NCI-H524 (cell line): ENCODE measurements at places on chromosomes 16 and 17.
A peak's percentile ranks its signal among the peaks of the same experiment; 100 is the strongest.

GRCh38 chr17:49557312-49558024 lies 18.2 kb upstream of the NXPH3 start:
- DNase-seq, result peak; percentile 82

GRCh38 chr17:19660219-19660870 lies 11.8 kb downstream of the ALDH3A2 start:
- DNase-seq, result no peak

DNA sequence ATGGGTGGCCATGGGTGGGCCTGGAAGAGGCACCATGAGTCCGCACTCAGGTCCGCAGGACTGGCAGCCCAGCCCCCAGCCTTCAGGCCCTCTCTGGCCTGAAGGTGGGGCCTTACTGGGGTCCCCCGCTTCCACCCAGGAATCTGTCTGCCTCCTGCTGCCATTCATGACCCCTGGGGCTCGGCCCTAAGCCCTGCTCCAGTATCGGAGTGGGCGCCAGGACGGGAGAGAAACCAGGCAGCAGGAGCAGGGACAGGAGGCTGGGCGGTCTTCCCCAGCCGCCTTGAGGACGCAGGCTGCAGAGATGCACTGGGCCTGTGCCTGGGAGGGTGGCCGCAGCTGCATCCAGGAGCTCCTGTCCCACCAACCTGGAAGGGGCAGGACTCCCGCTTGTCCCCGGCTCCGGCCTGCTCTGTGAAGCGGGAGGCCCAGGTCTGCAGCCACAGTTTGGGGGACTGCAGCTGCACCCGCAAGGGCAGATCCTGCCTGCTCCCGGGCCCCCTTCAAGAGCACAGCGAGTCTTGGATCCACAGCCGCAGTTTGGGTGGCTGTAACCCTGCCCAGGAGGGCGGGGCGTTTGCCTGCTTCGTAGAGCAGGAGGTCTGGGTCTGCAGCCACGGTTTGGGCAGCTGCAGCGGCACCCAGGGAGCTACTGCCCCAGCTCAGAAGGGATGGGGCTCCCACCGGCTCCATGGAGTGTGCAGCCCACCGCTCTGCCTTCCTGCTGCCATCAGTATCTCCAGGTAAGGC lies 81.8 kb upstream of the DNAJA2 start:
- DNase-seq, result no peak

DNA sequence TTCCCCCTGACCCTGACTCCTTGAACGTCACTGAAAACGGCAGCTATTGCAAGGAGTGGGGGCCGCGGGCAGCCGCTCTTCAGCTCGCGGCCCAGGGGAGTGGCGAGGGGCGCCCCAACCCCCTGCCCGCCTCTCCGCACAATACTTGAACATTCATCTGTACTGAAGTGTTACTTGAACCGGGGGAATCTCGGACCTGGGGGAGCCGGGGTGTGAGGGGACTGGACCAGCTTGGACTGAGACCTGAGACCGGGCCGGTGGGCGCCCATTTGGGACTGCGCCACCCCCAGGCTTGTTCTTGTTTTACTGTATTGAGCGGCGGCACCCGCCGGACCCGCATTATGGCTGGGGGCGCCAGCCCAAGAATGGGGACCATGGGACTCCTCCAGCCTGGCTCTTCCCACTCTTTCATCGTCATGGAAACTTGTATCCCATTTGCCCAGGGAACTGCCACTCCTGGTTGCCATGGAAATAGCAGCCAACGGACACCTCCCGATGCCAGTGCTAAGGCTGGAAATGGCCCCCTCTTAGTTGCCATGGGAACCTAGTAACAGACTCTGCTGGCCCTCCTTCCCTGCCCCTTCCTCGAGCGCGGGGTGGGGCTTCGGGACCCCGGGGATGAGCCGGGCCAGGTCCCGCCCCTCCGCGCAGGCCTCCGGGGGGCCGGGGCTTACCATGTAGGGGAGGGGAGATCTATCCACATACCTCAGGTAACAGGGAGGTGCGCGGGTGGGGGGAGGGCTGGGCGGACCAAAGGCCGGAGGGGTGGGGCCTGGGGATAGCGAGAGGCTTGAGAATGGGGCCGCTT lies 805 bp upstream of the ORAI3 start:
- DNase-seq, result peak; percentile 98

DNA sequence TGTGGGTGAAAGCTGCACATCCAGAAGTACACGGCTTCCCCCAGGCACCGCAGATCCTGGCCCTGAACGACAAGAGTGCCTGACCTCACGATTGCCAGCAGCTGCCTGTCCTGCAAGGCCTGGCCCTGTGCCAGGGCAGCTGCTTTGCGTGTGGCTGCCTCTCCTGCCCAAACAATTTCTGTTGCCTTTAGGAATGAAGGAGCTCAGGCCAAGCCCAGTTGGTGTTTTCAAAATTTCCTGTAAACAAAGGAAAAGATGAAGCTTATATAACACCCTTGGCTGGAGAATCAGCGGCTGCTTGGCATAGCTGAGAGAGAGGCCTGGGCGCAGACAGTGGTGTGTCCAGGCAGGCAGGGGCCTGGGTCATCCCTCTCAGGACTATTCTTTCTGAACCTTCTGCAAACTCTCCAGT lies 11.7 kb upstream of the SLC47A2 start:
- DNase-seq, result peak; percentile 91

- no peak for DNase-seq
Measured at GRCh38 chr17:15981208-15981607, 18.3 kb downstream of the ZSWIM7 start.

GRCh38 chr17:79657036-79657435 lies 46.2 kb upstream of the RBFOX3 start:
- no peak for DNase-seq

DNA sequence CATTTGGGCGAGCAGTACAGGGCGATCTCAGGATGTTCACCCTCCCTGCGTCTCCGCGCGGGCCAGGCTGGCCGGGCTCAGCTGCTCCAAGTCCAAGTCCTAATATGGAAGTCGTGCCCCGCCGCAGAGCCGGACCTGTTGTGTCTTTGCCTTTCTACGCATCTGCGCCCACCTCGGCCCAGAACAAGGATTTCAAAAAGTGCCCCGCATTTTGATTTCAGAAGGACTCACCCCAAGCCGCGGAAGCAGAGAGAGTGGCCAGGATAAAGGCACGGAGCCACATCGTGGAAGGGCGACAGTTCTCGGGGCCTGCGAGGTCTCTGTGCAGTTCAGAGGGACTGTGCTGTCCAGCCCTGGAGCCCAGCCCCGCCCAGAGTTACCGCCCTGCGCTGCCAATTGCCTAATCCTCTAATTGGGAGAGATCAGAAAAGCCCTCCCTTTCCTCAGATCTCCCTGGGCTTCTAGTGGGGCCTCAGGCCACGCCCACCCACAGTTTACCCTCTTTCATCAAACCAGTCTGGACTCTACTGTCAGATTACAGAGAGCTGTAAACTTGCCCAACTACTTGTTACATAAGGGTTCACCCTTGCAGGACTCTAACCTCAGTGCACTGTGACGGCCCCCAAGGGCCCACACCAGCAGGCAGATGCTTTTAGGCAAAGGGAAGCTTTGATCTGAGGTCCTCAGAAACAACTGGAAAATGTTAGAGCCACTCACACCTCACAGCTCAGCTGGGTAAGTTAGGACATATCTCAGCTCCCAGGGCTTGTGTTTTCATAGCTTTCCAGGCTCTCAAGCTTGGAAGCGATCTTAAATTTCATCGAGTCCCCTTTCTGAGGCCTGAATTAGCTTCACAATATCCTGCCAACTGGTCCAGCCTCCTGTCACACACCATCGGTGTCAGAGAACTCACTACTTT lies at the start of gene CES1:
CES1 (minus strand) TSS at position 324 of the 919 bp plus-strand sequence; CDS start at position 283, 41 bp downstream.
- no peak for DNase-seq

DNA sequence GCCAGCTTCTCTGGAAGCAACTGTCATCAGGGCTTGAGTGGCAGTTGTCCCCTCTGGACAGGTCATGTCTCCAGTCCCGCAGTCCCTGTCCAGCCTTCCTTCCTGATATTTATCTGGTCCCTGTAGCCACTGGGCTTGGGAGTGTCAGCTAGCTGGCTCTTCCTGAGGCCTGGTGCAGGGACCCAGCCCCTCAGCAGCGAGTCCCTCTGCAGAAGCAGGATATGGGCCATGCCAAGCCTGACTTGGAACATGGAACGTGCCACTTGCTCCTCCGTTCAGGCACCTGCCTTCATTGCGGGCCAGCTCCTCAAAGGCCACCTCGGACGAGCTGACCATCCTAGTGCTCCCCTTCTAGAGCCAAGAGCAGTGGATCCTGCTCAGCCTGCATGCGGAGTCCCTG lies 26.3 kb downstream of the DRC3 start:
- DNase-seq, result no peak

DNA sequence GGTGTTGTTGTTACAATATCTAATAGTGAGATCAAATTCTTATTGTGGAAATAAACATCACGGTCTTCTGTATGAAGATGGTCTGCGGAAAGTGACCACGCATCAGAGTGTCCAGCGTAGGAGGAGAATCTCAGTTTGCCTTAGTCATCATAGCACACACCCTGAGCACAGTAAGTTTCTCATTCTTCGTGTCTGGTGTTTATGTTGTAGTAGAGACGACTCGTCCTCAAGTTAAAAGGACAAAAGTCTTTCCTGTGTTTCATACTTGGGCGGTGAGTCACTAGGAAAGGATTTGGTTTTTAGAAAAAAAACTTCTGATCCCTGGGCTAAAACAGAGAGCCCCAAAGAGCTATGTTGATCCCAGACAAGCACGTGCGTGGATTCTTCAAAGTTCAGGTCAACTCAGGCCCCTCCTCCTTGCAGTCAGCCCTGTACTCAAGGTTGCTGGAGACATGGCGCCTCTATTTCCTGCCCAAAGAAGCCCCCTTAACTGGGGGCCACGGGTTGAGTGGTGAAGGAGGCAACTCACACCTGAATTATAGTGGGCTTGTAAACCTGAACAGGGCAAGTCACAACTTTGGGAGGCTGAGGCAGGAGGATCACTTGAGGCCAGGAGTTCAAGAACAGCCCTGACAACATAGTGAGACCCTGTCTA lies 170.4 kb downstream of the ZFHX3 start:
- DNase-seq, result no peak

DNA sequence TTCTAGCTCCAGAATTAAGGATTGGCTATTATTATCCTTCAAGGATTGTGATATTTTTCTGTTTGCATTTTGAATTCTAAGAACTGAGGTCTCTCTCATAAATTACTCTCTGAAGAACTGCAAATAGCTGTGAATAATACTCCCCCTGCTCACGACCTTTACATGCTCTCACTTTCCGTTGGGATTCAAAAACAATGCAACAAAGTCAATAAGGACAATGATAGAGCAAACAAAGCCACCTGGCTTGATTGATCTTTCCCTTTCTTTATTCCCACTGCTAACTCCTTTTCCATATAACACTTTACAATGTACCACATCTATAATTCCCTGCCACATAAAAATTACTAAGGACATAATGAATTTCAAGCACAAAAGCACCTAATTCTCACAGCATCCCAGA lies 523.0 kb upstream of the CA10 start:
- DNase-seq, result no peak

GRCh38 chr16:88941913-88942909 lies 34.8 kb downstream of the CBFA2T3 start:
- DNase-seq, result peak; percentile 72

- no peak for DNase-seq
Measured at GRCh38 chr17:76556765-76557367, 17.0 kb downstream of the PRCD start.

- DNase-seq, result no peak
Measured at GRCh38 chr16:85381738-85382592, 231.2 kb upstream of the GSE1 start.

- peak; percentile 21 for DNase-seq
Measured at GRCh38 chr17:65023791-65024190, 32.7 kb downstream of the GNA13 start.

- DNase-seq, result peak; percentile 94
Measured at GRCh38 chr17:62968445-62968923, 2.4 kb downstream of the TANC2 start.

GRCh38 chr17:7781429-7781828 lies 52.6 kb upstream of the KDM6B start:
- DNase-seq, result no peak
